ENCODE measurements at places on chromosomes 2 and 18.

GRCh38 chr2:84832772-84833461 is 48.0 kb downstream of the TRABD2A start:
- DNase-seq: peak; percentile 44

DNA sequence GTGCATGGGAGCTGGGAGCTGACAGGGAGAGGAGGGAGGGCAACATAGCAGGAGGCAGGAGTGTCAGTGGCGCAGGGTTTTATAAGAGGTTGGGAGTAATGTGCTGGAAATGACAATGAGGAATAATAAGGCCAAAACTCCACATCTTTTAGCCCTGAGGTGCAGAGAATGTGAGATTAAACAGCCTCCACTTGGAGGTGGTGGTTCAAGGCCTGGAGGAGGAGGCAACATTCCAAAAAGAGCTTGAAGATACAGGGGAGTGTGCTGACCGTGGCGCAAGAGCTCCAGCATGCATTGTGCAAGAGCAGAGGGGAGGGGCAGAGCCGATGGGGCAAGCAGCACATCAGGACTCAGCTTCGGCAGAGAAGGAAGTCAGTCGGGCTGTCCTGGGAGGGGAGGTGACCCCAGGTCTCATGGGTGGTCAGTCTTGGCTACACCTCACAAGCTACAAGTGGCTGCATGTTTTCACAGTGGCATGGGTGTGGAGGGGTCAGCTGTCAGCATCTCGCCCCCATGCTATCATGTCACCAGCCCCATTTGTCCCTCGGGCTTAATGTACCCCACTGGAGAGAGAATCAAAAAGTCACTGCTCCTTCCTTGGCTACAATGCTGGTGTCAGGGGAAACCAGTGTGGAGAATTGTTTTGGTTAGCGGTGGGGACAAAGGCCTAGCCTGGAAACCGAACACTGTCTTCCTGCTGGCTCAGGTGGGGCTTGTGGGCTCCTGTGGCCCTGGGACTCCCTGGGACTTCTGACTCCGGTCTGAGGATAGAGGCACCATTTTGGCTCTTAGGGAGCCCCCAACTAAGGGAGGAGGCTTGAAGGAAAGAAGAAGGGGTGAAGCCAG is 208.0 kb downstream of the ZFP36L2 start:
- peak; percentile 93 for DNase-seq

DNA sequence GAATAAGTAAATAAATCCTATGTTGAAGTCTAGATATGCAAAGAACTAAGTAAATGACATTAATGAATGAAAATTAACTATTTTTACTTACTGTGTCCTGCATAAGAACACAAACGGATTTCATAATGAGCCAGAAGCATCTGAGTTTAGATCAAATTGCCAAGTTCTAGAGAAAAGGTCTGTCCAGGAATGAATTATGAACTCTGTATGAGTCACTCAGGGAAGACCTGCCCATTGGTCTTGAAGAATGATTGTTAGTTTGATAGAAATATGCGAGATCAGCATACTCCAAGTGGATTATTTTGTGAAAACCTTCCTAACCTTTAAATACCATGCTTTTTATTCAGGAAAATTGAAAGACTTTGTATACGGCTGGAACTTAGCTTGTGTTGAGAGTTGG is 189.5 kb downstream of the DOK6 start:
- no peak for DNase-seq

GRCh38 chr2:134906726-134907125 is 11.9 kb upstream of the CCNT2 start:
- no peak for DNase-seq

- no peak for DNase-seq
Measured at GRCh38 chr2:105886687-105887086, 142.0 kb downstream of the NCK2 start.

GRCh38 chr2:128756365-128756717 is 437.7 kb upstream of the HS6ST1 start:
- no peak for DNase-seq

GRCh38 chr2:88099798-88100488 is 27.9 kb downstream of the FABP1 start:
- DNase-seq: no peak
